ENCODE measurements at places on chromosomes 5 and 9.

GRCh38 chr9:101326501-101326900 is 58.3 kb downstream of the BAAT start:
- DNase-seq = no peak

DNA sequence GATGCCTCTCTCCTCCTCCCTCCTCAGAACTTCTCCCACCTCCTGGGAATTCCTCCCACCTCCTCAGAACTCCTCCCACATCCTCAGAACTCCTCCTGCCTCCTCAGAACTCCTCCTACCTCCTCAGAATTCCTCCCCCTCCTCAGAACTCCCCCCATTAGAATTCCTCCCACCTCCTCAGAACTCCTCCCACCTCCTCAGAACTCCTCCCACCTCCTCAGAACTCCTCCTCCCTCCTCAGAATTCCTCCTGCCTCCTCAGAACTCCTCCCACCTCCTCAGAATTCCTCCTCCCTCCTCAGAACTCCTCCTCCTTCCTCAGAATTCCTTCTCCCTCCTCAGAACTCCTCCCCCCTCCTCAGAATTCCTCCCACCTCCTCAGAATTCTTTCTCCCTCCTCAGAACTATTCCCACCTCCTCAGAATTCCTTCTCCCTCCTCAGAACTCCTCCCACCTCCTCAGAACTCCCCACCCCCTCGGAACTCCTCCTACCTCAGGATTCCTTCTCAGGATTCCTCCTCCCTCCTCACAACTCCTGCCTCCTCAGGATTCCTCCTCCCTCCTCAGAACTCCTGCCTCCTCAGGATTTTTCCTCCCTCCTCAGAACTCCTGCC is 23.9 kb downstream of the SLC46A2 start:
- DNase-seq = no peak

DNA sequence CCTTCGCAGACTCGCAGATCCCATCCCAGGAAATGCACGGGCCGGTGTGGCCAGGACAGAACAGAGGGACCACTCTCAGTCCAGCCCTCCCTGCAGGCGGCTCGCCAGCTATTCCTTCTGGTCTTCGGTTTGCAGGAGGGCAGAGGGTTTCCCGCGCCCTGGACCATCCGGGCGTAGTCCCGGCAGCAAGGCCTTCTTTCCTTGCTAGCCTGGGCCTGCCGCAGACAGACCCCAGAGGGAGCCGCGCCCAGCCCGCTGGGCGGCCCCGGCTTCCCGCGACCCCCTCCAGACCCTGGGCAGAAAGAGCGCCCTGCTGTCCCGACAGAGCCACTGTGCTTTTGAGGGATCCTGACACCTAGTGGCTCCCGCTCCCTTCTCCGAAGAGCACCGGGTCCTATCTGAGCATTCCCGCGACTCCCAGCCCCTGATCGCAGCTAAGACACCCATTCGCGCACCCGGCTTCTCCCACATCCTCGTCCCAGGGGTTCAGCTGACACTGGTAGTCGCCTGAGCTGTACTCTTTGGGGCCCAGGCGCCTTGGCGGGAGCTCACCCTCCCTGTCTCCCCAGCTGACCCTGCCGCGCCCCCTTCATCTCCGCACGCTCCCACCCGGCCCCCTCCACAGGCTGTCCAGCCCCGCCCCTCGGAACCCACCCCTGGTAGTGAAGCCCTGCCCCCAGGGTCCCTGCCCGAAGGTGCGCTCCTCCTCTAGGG is 1.1 kb downstream of the CFAP90 start:
- peak; percentile 25 for DNase-seq

- DNase-seq = no peak
Observed at GRCh38 chr5:177520916-177521513, 4.3 kb upstream of the DDX41 start.

DNA sequence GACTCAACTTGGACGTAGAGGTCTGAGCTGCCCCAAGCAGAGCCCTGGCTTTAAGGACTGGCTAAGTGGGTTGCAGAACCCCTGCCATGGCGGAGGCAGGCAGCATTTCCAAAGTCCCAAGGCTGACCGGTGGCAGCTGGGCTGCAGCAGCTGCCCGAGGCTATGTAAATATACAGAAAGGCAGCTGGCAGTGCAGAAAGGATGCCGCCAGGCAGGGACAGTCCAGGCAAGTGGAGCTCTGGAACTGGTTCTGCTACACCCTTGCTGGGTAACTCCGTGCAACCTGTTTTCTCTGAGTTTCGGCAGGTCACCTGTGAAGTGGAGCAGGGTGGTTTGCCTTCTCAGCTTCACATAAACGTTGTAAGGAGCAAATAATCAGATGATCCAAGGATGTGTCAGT is 46.0 kb downstream of the SHB start:
- DNase-seq = no peak
